ENCODE measurements at places on chromosomes 13 and 19.

DNA sequence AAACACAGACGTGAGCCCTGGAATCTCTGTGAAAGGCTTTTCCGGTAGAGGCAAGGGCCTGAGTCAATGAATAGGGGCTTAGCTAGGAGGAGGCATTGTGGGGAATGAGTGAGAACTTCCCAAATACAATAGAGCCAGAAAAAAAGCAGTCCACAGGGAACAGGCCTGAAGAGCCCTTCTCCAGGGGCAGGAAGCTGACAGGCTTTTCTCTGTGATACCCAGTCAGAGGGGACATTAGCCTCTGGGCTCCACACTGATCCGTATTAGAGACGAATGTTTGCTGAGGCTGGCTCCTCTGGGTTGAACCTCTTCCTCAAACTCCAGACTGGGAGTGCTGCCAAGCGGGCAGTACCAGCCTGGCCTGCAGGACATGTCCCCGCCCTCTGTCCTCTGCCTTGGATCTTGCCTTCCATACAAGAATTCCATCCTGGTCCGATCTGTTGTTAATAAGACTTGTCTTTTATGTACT, 2.3 kb downstream of the DHRS12 start:
- no peak for DNase-seq

DNA sequence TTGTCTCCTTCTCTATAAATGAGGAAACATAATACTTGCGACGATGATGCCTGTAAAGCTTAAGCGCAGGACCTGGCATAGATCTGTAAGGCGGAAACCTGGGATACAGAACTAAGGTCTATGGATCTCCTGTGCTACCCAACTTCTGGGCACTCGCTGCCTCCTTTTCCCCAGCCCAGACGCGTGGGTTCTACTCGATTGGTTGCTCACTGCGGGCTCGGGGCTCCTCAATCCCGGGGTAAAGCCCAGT, 615 bp upstream of the PSMC4 start:
- DNase-seq, result no peak

GRCh38 chr13:110593430-110594130, 21.8 kb upstream of the NAXD start:
- peak; percentile 36 for DNase-seq

DNA sequence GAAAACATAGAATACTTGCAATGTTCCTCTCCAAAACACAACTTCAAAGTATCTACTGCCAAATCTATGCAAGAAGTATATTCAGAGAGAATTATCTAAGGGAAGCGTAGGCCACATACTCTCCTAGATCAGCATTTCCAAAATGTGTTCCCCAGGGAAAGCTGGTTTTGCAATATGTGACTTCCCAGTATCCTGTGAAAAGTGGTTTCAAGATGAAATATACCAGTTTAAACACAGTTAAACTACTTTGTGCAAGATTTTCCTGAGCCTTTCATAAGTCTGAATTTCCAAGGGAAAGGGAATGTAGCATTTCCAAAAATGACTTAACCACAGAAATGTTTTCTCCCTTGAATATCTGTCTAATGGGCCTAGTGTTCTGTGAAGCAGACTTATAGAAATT, 7.6 kb downstream of the STARD13 start:
- no peak for DNase-seq

GRCh38 chr13:89343165-89343564, 1672.0 kb downstream of the SLITRK5 start:
- no peak for DNase-seq

DNA sequence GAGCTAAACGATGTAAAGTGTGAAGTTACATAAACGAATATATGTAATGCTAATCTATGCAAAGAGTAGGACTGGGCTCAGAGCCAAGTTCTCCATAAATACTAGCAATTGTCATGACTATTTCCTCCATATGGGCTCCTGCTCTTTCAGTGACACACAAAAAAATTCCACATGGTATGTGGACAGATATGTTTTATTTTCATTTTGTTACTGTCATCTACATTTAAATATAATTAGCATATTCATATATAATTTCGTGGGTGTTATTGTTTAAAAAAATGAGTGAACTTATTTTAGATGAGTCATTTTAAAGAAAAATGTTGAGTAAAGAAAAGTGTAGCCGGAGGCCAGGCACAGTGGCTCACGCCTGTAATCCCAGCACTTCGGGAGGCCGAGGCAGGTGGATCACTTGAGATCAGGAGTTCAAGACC, 5.0 kb upstream of the IGSF23 start:
- no peak for DNase-seq

- DNase-seq, result peak; percentile 91
These were observed at the start of gene ZNF69 for GRCh38 chr19:11887611-11888531. TSS of gene ZNF69 (plus strand) at chr19:11887782. CDS start at chr19:11887924, 142 bp downstream.

GRCh38 chr19:47719047-47719859, 6.0 kb downstream of the EHD2 start:
- DNase-seq, result peak; percentile 95

- no peak for DNase-seq
These were observed 7.0 kb upstream of the TMEM161A start for GRCh38 chr19:19145281-19145680.

DNA sequence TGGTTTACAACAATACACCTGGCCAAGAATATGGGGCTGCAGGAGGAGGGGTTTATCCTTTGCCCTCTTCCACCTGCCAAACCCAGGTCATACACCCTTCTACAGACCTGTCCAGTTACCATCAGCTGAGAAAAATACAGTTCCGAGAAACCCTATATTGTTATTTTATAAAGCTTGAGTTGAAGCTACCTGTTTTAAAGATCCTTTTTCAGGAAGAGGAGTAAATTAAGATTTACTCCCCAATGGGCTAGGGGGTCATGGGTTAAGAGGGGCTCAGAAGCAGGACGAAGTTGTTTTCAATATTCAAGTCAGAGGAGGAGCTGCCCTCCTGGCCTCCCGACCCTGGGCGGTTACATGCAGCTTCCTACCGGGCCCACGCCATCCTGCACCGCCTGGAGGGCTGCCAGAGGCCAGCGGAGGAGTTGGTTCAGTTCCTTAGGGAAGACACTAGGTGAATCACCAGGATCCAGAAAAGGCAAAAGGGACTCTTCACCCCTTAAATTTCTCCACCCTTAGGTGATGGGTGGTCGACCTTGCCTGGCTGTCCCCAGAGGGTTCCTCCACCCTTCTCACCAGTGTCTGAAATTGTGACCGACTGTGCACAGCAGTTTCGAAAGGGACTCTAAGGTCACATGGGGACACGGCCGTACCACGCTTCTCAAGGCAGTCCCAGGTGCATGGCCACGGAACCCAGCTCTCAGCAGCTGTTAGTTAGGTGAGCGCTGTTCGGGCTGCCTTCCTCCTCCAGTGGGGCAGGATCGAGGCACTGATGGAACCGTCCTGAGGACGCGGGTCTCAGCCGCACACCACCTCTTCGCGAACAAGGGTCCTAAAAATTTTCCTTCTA, 1.2 kb downstream of the GJB2 start:
- no peak for DNase-seq

DNA sequence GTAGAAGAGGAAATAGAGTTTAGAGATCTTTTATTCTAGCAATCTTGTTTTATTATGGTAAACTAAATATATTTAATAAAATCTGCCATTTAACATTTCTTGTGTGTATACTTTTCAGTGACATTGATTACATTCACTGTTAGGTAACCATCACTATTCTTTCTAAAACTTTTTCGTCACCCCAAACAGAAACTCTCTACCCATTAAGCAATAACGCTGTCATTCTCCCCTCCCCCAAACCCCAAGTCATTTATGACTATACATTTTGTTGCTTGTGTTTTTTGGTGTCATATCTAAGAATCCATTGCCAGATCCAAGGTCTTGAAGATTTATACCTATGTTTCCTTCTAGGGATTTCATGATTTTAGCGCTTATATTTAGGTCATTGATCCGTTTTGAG, 10.6 kb downstream of the URI1 start:
- no peak for DNase-seq

DNA sequence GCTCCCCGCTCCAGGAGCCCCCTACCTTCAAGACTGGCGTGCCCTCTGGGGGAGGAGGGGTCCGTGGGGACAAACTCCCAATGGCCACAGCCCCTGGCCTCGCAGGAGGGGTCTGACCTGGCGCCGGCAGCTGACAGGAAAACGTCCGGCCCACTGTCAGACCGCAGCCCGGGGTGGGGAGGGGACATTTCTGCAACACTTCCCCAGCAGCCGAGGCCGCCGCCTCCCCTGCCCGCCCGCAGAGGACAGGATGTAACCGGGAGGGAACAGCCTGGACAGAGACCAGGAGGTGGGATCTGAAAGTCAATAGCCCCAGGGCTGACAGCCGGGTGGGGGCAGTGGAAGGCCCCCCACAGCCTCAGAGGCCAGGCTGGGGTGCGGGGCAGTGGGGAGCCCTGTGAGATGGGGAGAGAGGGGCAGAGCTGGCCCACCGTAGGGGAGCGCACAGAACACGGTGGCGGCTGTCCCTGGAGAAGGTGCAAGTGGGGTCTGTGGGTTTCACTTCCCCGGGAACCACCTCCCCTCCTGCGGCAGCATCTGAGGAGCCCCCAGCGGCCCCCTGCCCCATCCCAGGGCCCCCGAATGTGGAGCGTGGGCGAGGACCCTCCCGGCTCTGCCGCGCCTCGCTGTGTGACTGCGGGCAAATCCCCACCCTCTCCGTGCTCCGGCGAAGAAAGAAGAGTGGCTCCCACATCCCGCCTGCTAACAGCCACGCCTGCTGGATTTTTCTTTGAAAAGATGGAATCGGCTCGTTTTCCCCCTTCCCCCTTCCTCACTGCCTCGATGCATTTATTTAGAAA, at the start of gene PEAK3:
Gene PEAK3 (minus strand): TSS at position 114 of the 800 bp plus-strand sequence. CDS start 1,244 bp downstream, outside the sequence.
- no peak for DNase-seq

- no peak for DNase-seq
These were observed 2075.3 kb downstream of the PCDH9 start for GRCh38 chr13:65154661-65155447.

DNA sequence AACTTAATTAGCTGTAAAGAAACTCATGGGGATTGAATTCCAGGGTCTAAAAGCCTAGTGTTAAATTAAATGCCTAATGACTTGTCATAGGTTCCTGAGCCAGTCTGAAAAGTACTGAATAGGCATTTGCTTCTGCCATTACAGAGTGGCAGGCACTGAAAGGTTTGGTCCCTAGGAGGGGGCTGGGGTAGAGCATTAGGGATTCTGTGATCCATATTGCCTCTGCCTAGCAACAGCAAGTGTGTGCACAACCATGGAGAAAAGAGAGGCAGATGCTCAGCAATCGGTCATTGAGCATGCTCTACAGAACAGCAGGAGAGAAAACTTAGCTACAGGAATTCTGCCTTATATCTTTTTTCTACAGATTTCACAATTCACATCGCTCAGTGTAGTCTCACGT, 133.5 kb downstream of the TRPC4 start:
- no peak for DNase-seq

DNA sequence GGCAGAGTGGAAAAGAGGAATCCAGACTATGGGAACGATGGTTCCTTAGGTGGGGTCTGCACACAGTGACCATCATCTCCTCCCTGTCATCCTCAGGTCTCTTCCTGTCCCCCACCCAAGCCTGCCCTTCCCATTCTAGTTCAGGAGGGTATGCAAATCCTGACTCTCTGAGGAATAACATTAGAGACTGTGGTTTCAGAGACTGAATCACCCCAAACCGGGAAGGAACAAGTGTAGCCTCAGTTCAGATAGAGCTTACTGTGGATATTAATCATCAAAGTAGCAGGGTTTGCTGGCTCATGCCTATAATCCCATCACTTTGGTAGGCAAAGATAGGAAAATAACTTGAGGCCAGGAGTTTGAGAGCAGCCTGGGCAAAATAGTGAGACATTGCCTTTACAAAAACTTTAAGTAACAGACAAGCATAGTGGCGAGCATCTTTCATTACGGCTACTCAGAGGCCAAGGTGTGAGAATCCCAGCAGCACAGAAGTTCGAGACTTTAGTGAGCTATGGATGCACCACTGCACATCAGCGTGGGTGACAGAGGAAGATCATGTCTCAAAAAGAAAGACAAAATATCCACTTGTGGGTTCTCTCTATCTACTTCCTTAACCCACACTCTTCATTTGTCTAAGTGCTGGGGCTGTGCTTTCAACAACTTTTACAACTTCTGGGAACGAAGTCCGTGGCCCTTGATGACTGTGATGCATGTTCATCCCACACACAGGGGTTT, 19.3 kb upstream of the LGALS13 start:
- DNase-seq, result no peak
